ENCODE measurements at places on chromosomes 7 and 10.

GRCh38 chr7:158811461-158811860 is 17.8 kb downstream of the ESYT2 start:
- peak; percentile 63 for DNase-seq

- no peak for DNase-seq
Measured at GRCh38 chr7:112383671-112384417, 66.4 kb upstream of the IFRD1 start.

- DNase-seq: no peak
Measured at GRCh38 chr10:6958711-6959110, 378.6 kb upstream of the PRKCQ start.

DNA sequence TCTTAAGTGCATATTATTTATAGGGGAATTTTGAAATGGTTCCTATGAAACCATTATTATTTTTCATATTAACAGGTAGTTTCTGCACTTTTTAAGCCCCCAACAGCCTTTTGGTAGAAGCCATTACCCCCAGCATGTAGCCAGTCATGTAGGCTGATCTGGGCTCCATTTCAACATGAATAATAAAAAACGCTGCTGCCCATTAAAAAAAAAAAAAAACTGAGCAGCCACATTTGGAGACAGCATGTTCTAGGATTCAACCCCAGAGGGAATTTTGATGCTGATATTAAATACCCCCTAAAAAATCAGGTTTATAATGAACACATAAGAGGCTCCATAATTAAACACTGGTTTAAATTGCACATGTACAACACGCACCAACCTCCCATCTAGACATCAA is 181.3 kb downstream of the RTKN2 start:
- DNase-seq: no peak

- peak; percentile 19 for DNase-seq
Measured at GRCh38 chr10:109427411-109427810, 495.9 kb downstream of the XPNPEP1 start.

DNA sequence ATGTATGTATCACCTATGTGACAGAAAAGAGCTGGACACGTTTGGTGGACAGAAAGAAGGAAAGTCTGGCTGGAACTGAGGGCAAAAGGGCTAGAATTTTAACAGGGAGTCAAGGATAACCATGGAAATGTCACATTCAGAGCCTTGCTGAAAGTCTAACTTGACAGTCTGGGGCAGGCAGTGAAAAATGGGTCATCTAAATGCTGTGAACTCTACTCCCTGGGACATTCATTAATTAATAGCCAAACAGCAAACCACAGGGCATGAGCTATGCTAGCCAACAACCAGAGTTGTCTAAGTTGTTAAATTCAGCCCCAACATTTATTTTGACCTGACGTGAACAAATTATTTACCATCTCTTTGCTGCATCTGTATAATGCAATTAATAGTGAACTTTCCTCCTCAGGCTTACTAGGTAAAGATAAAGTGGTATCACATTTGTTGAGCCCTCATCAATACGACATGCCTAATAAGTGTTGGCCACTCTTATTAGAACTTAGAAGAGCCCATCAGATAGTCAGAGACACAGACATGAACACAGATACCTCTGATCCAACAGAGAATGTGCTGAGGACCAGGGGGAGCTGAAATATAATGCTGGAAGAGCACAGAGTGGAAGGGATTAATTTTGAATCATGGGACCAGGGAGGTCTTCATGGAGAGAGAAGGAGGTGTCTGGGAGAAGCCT is 109.9 kb downstream of the SORCS1 start:
- no peak for DNase-seq

GRCh38 chr7:30246392-30246791 is 38.0 kb upstream of the ZNRF2 start:
- DNase-seq: no peak

All from fibroblast of skin of abdomen (primary cell).